Immature natural killer cell (primary cell): ENCODE measurements at places on chromosomes 13 and 19. TPM values are rescaled to one million over a fixed set of nuclear protein-coding genes. Genes with fewer than 3 reads are reported as not detected.

The PSG11 gene
- not detected for polyA plus RNA-seq

GRCh38 chr19:1862424-1863327 lies 703 bp downstream of the KLF16 start:
- peak; percentile 62 for DNase-seq

The CEACAM6 gene
- not detected for polyA plus RNA-seq

- no peak for DNase-seq
Observed at GRCh38 chr19:6023085-6023682, 45.2 kb upstream of the RANBP3 start.

- DNase-seq = no peak
Observed at GRCh38 chr13:43061496-43062280, 38.3 kb downstream of the DNAJC15 start.

- DNase-seq = no peak
Observed at GRCh38 chr19:40932008-40932959, 50.3 kb upstream of the CYP2A7 start.

GRCh38 chr13:80297094-80297493 lies 43.8 kb downstream of the SPRY2 start:
- DNase-seq = no peak

The MCF2L gene
- not detected for polyA plus RNA-seq

The ELSPBP1 gene
- polyA plus RNA-seq = not detected

- DNase-seq = no peak
Observed at GRCh38 chr19:2186071-2186846, 22.5 kb downstream of the DOT1L start.

- peak; percentile 2 for DNase-seq
Observed at GRCh38 chr13:40026174-40026585, 370.7 kb downstream of the COG6 start.

The MATK gene
- 436 TPM for polyA plus RNA-seq

The ETFB gene
- 74.4 TPM for polyA plus RNA-seq

DNA sequence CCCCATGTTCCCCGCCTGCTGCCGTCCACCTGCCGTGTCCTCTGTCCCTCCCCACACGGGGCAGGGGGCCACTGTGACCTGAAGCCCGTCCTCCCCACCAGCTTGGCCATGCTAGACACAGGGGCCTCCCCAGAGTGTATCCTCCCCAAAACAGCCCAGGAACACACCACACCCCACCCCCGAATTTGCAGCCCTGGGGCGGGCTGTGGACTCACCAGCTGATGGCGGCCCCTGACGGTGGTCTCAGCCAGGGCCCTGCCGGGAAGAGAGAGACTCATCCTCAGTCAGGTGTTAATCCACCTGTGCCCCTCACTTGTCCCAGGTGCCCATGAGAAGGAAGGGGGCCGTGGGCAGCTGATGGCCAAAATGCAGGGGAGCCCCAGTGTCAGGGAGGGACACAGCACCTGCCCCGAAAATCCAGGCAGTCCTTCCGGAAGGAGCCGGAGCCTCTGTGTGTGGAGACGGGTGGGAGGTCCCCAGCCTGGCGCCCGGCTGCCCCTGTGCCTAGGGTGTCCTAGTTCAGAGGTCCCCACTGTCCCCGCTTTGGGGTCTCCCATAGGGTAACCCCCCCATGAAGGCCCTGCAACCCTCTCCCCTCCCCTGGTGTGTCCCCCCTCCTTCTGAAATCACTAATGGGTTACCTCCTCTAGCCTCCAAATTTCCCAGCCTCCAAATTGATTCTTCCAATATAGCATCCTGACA lies 39.3 kb upstream of the TCF3 start:
- DNase-seq = no peak

DNA sequence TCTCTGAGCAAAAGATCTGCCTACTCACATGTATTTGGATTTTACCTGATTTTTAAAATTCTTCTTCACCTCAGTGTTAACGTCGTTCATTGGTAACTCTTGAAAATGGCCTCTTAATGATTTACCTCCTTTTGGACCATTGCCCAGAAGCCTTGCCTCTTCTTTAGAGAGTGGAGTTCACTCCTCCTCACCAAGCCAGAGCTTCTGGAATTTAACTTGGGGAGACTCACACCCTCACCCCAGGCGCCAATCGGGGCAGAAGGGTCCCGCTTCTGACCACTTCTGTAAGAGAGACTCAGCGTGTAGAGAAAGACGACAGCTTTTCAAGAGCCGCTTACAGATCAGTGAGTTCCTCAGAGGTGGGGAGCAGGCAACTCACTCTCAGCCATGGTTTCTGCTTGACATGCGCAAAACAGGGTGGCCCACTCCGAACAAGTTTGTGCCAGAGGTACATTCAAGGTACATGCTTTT lies 2.7 kb downstream of the PNMA8C start:
- no peak for DNase-seq

The GPC6 gene
- not detected for polyA plus RNA-seq

The LMTK3 gene
- polyA plus RNA-seq = not detected

DNA sequence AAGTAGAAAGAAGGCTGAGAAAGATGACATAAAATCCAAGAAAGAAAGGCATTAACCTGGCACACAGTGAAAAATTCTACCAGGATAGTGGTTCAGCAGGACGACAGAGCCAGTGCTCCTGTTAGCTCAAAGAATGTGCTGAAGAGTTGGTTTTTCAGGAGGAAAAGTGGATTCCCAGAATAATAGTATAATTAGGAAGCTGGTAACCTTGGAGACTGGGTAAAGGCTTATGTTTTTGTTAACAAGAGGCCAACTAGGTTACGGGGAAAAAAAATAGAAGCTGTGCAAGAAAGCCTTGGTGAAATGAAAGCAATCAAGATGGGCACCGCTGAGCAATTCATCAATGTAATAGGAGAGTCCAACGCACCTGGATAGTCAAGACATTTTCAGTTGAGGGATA lies 54.7 kb downstream of the SLC15A1 start:
- no peak for DNase-seq

DNA sequence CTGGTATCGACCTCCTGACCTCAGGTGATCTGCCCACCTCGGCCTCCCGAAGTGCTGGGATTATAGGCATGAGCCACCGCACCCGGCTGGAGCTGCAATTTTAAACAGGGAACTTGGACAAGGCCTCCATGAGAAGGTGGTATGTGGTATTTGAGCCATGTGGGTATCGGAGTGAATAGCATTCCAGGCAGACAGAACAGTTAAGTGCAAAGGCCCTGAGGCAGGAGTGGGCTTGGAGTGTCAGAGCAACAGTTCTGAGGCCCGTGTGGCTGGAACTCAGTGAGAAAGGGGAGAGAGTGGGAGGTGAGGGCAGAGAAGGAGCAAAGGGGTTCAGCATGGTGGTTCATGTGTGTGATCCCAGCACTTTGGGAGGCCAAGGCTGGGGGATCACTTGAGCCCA lies 2.9 kb downstream of the RCN3 start:
- no peak for DNase-seq

- DNase-seq = no peak
Observed at GRCh38 chr13:110576070-110576394, 14.5 kb upstream of the RAB20 start.

DNA sequence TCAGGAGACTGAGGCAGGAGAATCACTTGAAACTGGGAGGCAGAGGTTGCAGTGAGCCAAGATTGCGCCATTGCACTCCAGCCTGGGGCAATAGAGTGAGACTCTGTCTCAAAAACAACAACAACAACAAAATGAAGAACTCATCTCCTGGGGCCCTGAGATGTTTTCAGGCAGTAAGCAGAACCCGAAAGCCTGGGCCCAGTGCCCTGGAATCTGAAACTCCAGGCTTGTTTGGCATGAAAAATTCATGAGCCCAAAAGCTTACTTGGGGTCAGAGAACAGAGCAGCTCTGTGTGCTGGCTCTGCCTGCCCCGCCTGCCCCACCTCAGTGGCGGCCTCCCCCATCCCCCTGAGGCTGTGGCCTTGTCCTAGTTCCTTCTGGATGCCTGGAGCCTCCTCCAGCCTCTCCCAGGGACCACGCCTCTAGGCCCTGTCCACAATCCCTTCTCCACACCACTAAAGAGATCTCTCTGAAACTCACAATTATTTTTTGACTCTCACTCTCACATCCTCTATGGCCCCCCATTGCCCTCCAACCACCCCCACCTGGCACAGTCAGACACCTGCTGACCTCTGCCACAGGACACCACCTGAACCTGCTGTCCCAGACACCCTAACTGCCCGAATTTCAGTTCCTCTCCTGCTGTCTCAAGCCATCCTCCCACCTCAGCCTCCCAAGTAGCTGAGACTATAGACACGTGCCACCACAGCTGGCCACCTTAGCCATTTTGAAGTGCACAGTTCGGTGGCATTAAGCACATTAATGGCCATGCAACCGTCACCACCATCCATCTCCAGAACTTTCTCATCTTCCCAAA lies 6.9 kb upstream of the AP1M2 start:
- DNase-seq = no peak

The ZBTB32 gene
- polyA plus RNA-seq = not detected

GRCh38 chr19:30564551-30565011 lies 192.4 kb downstream of the ZNF536 start:
- no peak for DNase-seq

DNA sequence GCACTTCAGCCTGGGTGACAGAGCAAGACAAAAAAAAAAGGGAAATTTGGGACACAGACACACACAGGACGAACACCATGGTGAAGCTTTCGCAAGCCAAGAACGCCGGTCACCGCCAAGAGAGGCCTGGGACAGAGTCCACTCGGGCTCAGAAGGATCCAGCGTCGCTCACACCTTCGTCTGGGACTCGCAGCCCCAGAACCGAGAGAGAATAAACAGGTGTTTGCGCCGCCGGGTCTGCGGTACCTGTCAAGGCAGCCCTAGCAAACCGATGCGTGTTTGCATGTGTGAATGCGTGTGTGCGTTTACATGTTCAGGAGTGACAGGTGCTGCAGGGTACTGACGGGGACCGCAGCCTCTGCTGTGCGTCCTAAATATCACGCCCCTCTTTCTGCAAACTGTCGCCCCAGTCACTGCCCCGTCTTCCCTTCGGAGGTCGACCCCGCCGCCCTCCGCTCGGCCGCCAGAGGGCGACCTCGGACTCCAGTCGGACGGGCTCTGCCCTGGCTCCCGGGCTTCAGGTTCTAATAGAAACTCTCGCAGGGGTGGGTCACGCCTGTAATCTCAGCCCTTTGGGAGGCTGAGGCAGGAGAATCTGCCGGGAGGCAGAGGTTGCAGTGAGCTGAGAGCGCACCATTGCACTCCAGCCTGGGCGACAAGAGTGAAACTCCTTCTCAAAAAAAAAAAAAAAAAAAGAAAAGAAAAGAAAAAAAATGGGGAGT lies 11.8 kb upstream of the CSNK1G2 start:
- DNase-seq = peak; percentile 84

- DNase-seq = no peak
Observed at GRCh38 chr13:29511980-29512379, 83.5 kb downstream of the SLC7A1 start.

DNA sequence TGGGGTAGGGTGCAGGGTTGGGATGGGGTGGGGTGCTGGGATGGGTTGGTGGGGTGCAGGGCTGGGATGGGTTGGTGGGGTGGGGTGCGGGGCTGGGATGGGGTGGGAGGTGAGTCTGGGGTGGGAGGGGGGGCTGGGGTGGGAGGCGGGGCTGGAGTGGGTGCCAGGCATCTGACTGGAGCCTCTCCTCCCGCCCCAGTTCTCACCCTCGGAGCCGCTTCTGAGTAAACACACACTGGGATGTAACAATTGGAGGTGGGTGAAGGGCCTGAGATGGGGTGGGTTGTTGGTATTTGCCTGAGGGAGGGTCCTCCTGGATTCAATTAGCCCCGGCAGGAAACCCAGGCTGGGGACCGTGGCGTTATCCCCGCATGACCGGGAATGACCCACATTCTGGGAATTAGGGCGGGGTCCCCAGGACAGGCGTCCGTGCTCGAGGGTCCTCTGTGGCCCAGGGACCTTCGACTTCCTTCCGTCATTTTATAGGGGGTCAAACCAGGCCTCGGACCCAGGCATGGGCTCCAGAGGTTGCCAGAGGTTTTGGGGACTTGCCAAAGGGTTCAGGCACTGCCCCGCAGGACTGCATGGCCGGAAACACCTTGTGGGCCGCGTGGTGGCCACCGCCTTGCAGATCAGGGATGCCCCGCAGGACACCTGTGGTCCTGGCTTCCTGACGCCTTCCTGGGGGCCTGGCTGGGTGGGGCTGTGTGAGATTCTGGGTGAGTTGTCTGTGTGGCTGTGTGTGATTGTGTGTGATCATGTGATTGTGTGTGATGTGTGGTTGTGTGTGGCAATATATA lies 1.4 kb downstream of the TMPRSS9 start:
- no peak for DNase-seq

The NCR1 gene
- polyA plus RNA-seq = 146 TPM

- no peak for DNase-seq
Observed at GRCh38 chr13:36055366-36055765, 75.8 kb downstream of the DCLK1 start.

GRCh38 chr13:50359779-50360178 lies 344.5 kb downstream of the KCNRG start:
- DNase-seq = no peak

GRCh38 chr13:36192166-36192565 lies 22.2 kb downstream of the SOHLH2 start:
- DNase-seq = no peak

DNA sequence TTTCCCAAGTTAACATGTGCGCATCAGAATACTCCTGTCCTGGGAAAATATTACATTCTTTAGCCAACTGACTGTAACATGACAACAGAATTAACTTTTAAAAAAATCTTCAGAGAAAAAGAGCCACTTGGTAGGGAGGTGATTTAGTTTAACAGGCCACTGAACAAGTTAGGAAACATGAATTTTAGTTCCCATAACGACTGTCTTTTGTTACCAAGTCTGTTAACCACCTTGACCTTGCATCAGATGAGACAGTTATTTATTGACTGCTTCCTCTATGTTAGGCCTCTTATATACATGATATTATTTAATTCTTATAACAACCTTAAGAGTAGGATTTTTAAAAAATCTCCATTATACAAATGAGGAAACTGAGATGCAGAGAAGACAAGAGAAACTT lies 268.6 kb downstream of the NDFIP2 start:
- no peak for DNase-seq

DNA sequence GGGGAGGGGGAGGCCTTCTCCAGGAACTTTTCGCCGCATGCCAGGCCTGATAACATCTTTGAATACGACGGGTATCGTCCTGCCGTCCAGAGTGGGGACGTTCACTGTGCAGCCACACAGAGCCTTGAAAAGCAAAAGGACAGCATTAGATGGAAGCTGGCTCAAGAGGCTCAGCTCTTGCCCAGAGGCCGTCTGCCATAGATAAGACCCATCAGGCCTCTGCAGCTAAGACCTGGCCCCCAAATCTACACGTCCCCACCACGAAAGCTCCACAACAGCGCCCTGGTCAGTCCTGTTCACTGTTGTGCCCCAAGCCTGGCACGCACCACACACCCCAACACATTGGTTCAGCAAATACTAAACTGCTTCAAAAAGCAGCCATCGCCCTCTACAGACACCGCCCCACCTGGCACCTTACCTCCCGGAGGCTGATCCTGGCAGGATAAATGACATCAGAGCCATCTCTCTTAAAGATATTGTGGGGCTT lies 2.1 kb downstream of the DNAJB1 start:
- no peak for DNase-seq
